Heart right ventricle (tissue), 16 donors: ENCODE measurements at places on chromosomes 16 and 17. TPM values are rescaled to one million over a fixed set of nuclear protein-coding genes. Genes with fewer than 3 reads are reported as not detected.

DNA sequence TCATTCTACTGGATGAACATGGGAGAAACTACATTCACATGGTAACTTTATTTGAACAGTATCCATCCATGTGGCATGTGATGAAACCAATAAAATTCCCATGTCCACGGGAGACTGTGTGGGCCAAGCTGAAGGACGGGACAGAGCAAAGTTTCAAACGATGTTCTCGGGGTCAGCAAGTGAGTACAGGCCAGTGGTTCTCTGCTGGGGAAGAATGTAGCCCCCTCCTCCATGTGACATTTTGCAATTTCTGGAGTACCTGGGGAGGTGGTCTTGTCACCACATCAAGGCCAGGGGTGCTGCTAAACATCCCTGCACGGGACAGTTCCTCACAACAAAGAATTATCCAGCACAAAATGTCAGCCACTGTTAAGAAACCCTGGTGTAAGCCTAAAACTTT lies 7.4 kb upstream of the TANGO6 start:
- no peaks in the 10 kb centered on the region for H3K36me3 ChIP-seq
- no peak overlapping the region for H3K27ac ChIP-seq
- H3K4me3 ChIP-seq, result no peak overlapping the region
- no peaks in the 10 kb centered on the region for H3K4me1 ChIP-seq
- no peaks in the 10 kb centered on the region for H3K27me3 ChIP-seq
- DNase-seq, result no peak

GRCh38 chr16:57897996-57898395 lies 72.9 kb downstream of the CNGB1 start:
- no peak for DNase-seq
- H3K4me3 ChIP-seq, result no peak overlapping the region
- peaks cover 14% of the 10 kb centered on the region for H3K27me3 ChIP-seq
- no peaks in the 10 kb centered on the region for H3K36me3 ChIP-seq
- peaks cover 30% of the 10 kb centered on the region for H3K4me1 ChIP-seq

ESRP2 gene
- 0.67 TPM for total RNA-seq

- no peak overlapping the region for H3K27ac ChIP-seq
- H3K27me3 ChIP-seq, result no peaks in the 10 kb centered on the region
- H3K4me3 ChIP-seq, result no peak overlapping the region
- no peaks in the 10 kb centered on the region for H3K36me3 ChIP-seq
- DNase-seq, result no peak
Observed at GRCh38 chr17:56030009-56030624, 123.2 kb upstream of the ANKFN1 start.

- no peaks in the 10 kb centered on the region for H3K27me3 ChIP-seq
- H3K4me1 ChIP-seq, result peaks cover 8% of the 10 kb centered on the region
- no peaks in the 10 kb centered on the region for H3K36me3 ChIP-seq
Observed at GRCh38 chr16:12133729-12134128, 157.2 kb downstream of the SNX29 start.
